ENCODE measurements at places on chromosomes 16 and 17.

- no peak for DNase-seq
Measured at GRCh38 chr17:69417545-69418483, 3.3 kb downstream of the MAP2K6 start.

DNA sequence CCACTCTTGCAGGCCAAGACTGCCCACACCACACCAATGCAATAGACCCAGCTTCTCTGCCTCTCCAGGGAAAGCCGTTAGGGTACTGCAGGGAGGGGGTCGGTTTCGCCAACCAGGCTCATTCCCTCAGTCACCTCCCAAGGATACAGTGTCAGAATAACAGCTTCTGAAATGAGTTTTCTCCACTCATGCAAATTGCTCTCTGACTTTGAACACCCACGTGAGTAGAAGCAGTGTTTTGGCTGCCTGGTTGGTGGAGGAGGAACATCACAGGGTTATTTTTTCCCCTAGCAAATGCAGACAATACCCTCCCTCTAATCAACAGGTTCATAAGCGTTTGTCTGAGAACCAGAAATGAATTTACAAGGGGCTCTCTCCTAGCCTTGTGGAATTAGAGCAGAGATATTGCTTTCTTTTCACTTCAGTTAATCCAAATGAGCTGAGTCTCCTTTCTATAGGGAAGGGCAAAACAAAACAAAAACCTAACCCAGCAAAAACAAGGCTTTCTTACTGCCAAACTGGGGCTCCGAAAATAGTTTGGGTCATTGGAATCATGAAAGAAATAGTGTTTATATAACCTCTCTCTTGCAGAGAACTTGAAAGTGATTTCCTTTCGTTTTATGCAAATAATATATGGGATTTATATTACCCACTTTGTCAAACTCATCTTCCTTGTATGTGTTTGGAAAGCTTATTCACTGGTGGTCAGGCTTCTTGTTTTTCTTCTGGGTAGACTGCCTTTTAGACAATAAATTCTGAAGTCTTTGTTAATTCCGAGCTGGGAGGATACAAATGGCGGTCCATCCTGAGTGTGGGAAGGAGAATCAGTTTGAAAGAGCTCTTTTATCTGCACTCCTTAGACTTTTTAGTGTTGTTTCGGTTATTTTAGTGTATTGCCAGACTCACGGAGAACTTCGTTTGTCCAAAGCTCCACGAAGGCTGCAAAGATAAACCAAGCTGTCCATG lies 229.9 kb downstream of the MSI2 start:
- no peak for DNase-seq

GRCh38 chr16:1258906-1259759 lies 3.3 kb downstream of the TPSD1 start:
- no peak for DNase-seq

DNA sequence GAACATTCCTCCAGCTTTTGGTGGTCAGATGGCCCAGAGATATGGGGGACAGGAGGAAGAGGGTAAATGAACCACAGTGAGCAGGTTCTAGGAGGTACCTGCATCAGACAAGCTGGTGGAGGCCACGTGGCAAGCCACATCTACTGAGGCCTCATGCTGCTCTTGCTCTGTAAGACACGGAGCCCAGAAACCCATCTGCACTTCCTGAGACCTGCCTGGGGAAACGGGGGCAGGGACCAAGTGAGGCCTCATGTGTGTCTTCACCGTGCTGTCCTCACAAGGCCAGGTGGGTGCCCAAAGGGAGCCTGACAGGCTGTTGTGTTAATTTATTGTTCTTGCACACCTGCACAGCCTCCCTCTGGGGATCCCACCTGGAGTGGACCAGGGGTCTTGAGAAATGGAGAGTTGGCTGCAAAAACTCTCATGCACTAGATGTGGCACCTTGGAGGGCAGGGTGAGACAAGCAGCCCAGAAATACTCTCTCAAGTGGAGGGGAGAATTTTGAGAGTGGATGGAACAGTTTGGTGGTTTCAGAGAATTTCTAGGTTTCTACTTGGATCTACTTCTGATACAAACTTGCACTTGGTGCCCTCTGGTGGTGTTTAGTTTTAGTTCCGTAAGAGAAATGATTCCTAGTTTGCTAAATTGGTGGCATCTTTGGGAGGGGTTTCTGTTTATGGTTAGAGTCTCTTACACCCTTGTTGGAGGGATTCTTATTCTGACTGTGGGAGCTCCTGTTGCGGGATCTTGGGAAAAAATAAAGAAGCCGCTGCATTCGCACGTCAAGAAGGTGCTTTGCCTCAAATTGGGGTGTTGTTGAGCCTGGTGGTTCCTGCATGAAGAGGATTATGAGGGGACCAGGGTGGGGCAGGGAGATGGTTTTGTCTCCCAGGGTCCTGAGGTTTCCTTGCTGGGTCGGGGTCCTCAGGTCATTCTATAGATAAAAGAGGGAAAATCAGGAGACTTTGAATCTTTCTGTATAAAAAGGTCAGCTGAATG lies 47.5 kb downstream of the SLC6A2 start:
- peak; percentile 86 for DNase-seq

DNA sequence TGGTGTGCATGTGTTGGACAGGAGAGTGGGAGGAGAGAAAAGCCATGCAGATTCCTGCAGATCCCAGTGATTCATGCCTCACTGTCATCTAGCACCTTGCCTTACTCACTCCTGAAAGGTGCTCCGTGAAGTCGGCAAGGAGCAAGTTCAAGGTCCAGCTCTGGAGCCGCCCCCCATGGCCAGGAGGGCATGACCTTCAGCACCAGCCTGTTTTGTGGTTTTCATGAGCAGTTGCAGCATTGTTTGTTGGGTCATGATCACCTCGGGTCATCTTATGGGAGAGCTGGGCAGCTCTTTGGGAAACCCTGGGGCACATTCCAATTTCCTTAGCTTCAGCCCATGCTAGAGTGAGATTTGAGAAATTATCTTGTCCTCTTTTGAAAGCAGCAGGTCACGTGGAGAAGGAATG lies 137.5 kb upstream of the IRX3 start:
- DNase-seq, result no peak

DNA sequence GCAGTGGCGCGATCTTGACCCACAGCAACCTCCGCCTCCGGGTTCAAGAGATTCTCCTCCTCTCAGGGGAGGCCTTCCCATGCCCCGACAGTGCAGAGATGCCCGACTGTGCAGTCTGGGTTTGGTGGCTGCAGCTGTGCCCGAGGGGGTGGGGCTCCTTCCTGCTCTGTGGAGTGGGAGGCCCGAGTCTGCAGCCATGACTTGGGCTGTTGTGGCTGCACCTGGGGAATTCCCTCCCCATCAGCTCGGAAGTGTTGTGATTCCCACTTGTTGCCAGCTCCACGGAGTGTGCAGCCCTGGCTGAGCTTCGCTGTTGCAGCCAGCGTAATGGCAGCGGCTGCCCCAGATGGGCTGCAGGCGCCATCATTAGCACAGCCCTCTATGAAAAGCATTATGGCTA lies 66.4 kb upstream of the SMIM36 start:
- no peak for DNase-seq

- peak; percentile 63 for DNase-seq
Measured at GRCh38 chr17:29677221-29677791, 54.6 kb upstream of the CORO6 start.

- DNase-seq, result no peak
Measured at GRCh38 chr17:77003699-77004098, 135.5 kb downstream of the MGAT5B start.
